CD4-positive, alpha-beta T cell treated with Interleukin-4 for 4 hours (primary cell): ENCODE measurements at places on chromosomes 1 and 21.

DNA sequence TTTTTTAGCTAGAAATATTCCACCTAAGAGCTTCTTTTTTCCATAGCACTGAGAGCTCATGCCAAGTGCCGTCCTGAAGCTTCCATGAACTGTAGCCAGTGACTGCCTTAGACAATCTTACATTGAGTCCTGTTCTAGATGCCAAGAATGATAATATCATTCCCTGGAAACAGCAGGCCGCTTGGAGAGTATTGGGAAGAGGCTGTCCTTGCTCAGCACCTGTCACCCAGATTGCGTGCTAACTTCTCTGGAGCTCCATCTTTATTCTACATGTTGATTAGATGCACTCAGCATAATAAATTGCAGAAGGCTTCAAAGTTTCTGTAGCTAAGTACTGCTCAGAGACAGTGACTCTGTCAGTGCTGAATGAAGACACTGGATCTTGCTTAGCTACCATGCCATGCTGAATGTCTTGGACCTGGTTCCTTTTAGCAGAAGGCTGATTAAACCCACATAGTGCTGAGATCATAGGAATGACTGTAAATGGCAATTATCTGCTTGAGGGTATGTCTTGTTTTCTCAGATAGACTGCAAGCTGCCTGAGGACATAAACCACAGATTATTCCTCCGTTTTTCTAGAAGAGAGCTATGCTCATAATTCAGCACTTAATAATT, 83.1 kb upstream of the IRF2BP2 start:
- DNase-seq, result no peak

GRCh38 chr1:10947691-10948462, 64.6 kb upstream of the TARDBP start:
- no peak for DNase-seq

DNA sequence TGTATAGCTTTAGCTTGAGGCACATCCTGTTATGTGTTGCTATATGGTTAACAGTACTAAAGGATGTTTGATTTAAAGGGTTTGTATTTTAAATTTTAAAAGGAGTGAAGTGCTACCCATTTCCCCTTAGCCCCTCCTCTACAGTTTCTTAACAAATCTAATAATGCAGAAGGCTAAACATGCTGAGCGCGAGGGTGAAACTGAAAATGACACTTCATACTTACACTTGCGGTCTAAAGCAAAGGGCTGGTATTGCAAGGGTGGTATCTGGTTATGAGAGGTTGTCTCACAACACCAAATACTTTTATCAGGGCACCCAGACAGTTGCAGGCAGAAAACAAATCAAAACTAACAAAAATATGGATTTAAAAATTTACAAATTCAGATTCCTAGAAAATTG, 172.3 kb downstream of the SIPA1L2 start:
- peak; percentile 46 for DNase-seq

DNA sequence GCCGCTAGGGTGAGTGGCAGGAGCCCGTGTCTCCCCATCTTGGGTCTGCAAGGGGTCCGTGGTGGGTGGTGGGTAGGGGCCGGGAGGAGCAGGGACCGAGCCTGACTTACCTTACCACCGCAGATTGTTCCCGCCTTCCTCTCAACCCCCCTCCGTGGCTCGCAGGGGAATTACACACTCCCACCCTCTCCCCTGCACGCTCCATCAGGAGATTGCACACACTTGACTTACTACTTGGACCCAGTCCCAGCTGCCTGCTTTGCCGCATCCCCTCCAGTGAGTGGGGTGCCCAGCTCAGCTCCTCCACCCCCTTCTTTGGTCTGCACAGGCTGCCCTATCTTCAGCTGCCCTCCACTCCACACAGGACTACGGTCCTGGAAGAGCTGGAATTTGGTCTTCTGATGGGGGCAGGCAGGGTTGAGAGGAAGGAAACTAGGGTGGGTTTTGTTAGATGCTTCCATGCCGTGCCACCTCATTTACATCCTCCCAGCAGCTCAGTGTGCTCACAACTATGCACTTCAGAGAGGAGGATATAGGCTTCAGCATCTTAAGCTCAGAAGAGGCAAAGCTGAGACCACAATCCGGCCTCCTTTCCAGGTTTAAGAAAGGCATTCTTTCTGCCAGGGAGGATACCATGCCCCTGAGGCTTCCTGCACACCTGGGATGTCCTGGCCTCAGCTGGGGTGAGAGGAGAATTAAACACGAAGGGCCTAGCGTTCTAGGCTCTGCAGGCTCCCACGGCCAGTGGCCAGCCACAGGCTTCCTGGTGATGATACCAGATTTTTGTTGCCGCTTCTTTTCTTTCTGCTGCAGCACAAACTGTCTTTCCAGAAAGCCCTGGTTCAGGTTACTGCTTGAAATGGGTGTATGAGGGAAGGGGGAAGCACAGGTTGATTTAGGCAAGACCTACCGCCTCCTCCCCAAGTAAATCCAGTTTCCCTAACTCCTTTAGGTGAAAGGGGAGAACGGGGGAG, 2.3 kb downstream of the KCNC4 start:
- DNase-seq, result no peak
